Kidney glomerular epithelial cell (primary cell): ENCODE measurements at places on chromosomes 4 and X.

GRCh38 chr4:6221851-6222760 lies 21.8 kb upstream of the JAKMIP1 start:
- DNase-seq = no peak

GRCh38 chr4:163172647-163173046 lies 6.0 kb upstream of the NAF1 start:
- DNase-seq = no peak

DNA sequence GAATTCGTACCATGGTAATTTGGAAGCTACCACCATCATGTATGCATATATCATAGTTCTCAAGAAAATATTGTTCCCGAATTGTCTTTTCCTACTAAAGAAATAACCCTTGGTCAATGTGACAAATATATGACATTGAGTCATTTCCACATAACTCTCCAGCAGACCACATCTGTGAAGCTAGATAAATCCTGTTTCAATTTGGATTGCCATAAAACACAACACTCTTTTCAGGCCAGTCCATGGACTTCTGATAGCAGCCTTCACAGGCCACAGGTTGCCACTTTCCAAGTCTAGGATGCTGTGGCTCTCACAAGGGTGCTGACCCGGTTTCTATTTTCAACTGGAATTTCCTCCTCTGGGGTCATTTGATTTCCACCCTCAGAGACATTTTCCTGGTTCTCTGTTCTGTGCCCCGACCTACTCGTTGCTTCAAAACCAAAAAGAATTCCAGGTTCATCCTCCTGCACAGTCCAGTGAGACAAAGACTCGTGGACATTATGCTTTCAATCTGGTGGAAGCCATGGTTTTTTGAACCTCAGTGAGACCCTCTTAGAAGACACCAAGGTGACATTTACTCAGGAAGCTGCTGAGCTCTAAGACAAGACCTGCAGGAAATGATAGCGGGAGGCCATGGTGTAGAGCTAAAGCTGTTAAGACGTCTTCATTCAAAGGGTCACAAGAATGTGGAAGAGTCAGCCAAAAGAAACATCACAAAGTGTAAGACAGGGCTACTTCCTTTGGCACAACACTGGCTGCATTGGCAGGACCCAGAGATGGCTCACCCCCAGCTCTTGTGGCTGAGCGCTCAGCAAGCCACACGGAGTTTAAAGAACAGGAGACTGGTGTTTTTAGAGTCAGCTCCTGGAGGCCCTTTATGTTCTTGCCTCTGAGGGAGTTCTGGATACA lies 119.8 kb downstream of the AMELX start:
- no peak for DNase-seq

DNA sequence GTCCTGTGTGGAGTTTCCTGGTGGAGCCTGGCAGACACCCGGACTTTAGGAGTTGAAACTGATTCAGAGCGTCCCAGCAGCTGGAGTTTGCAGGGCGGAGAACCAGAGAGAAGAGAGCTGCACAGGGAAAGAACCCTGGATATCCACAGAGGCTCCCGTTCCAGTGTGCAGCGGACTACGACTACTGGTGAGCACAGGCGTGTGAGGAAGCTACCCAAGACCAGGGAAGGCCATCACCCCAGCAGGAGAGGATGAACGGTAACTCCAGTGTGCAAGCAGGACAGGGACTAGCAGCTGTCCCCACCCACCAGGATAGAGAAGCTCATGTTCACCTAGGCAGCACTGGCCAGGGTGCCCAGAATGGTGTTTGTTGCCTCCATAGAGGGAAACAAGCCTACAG lies 2.3 kb downstream of the LAGE3 start:
- DNase-seq = no peak
